ENCODE measurements at places on chromosomes 5 and 9. TPM values are rescaled to one million over a fixed set of nuclear protein-coding genes. Genes with fewer than 3 reads are reported as not detected.

The F2RL1 gene
- total RNA-seq: 59.5 TPM

The CCL19 gene
- total RNA-seq: not detected

The RNF183 gene
- not detected for total RNA-seq

The DMGDH gene
- total RNA-seq: 0.37 TPM

The TTC16 gene
- not detected for total RNA-seq
